ENCODE measurements at places on chromosomes 13 and 19.
A peak's percentile ranks its signal among the peaks of the same experiment; 100 is the strongest.

DNA sequence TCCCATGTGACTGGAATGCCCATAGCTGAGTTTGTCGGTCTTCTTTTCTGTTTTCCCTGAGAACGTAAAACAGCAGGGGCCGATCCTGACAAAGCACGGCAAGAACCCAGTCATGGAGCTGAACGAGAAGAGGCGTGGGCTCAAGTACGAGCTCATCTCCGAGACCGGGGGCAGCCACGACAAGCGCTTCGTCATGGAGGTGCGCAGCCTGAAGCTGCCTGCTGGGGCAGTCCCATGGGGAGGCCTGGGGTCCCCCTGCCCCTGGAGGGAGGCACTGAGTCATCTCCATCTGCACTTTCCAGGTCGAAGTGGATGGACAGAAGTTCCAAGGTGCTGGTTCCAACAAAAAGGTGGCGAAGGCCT lies 18.2 kb upstream of the QTRT1 start:
- DNase-seq = no peak

DNA sequence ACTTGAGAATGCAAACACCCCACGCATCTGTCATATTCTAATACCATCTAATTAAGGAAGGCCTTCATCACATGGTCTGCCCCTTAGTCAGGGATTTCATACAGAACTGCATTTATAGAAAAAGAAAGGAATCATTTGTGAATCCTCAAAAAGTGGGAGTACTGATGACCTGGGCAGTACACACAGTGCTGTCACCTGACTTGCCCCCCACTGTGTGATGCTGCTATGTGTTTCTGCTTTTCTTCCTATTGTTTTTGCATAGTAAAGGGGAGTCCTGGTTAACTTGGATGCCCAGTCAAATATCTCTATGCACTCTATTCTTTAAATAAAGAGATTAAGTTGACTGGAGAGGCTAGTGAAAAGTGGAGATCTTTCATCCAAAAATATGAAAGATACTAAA lies 1921.2 kb upstream of the PRR20A start:
- no peak for DNase-seq

DNA sequence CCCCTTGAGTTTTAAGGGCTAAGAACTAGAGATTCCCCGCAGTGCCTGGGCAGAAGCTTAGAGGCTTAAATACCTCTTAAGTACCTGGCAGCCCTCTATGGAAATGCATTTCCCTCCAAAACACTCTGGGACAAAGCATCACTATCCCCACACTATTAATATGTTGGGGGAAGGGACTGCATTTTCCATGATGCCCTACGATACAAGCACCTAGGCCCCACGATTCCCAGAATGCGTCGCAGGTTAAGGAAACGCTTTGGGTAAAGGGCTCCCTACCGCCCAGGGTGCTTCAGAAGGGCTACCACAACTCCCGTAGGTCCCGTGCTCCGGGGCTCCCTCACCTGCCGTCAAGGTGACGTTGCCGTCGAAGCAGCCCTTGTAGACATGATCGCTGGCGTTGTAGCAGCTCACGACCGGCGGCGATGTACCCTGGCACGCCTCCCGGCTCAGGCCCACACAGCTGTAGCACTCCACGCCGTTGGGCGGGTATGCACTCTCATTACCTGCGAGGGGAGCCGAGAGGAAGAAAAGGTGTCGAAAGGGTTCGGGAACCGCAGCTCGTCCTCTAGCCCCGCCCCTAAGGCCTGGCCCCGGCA lies 2.5 kb downstream of the LYPD3 start:
- no peak for DNase-seq

DNA sequence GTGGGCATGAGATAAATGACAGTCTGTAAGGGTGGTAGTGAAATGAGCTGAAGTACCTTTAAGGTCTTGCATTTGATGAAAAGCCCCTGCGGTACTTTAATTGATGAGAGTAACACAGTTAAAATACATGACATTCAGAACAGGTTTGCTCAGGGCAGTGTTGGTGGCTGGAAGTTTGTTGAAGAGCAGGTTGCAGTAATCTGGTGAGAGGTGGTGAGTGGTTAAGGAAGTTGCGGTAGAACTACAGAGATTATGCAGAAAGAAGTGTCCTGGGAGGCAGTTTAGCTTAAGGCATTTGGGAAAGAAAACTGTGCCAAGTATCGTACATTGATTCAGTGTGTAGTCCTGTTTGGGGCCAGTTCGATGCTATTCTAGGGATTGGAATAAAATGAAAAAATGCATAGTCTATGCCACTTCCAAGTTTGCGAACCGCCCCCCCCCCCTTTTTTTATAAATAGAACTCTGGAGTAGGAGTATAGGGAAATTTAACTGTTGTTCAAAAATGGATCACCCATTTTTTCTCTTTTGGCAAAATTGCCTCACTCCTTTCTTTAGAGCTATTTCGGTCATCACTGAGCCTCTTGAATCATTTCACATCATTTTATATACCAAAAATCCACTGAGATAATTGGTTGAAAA lies 42.7 kb downstream of the SLAIN1 start:
- DNase-seq = no peak

GRCh38 chr13:100517728-100518127 lies 70.9 kb downstream of the GGACT start:
- no peak for DNase-seq

DNA sequence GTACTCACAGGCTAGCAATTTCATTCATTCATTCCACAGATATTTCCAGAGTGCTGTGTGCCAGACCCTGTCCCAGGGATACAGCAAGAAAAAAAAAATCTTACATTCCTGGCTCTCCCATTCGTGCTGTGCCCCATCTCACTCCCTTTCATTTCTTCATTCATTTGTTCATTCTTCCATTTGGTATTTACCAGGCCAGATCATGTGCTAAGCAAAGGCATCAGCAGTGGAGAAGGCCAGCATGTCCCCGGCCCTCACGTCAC lies 2.3 kb downstream of the MAP3K10 start:
- DNase-seq = peak; percentile 52

- no peak for DNase-seq
These were observed 3.0 kb upstream of the PLIN4 start for GRCh38 chr19:4521170-4521887.

DNA sequence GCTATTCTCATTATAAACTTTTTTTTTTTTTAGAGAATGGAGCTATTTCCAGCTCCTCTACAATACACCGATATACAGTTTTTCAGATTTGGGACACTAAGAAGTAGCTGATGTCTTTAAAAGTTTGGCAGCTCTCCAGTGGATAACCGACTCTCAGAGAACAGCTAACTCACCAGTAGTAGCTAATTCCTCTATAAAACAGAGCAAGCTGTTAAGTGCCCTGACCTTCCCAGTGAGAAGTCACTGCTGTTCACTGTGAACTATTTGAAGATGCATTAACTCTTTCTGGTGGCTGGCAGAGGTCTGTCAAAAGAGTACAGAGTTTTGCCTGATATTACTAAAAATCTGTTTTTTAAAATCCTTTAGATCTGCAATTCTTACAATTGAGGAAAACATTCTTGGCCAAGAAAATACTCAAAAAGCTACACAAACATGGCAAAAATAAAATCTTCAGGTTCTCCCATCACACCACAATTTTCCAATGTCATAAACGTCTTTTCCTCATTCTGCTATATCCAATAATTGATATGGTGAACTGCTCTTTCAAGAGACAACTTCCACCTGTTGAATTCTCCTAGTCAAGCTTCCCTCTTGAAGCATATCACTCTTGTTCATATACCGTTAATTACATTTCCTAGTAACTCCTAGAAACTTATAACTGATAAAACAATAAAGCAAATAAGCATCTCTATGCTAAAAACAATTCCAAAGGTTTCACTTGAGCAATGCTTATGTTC lies 44.2 kb downstream of the TBC1D4 start:
- peak; percentile 42 for DNase-seq

DNA sequence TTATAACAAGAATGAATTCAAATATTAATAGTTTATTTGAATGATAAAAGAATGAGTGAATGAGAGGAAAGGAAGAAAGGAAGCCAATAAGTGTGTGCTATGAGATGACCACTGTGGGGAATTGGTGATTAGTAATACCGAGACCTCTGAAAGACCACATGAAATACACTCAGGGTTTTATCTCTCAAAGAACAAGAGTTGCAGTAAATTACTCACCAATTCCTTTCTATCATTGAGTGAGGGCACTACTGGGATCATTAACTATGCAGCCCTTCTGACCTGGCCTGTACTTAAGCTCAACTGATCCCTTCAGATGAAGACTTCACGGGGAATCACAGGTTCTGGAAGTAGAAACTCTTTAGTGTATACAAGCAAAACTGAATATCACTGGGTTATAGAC lies 1636.1 kb downstream of the SLITRK5 start:
- DNase-seq = no peak

- DNase-seq = no peak
These were observed 1.5 kb downstream of the ZNF765 start for GRCh38 chr19:53396525-53396868.

- peak; percentile 86 for DNase-seq
These were observed 2.5 kb downstream of the ATP5F1D start for GRCh38 chr19:1243768-1244692.

DNA sequence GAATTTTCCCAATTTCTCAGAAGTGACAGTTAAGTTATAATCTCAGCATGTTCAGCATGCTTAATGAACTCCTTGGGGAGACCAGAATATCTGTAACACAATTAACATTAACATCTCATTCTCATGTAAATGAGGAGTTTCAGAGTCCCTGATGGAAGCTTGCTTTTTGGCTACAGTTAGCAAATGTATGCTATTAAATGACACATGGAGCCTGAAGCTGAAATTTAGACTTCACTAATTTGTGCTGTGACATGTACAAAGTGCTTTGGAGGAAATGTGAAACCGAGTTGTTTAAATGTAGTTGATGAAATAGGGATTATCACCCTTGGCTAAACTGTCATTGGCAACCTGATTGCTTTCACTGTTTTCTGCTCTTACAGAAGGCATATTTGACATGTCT lies 2265.1 kb upstream of the PCDH20 start:
- no peak for DNase-seq

DNA sequence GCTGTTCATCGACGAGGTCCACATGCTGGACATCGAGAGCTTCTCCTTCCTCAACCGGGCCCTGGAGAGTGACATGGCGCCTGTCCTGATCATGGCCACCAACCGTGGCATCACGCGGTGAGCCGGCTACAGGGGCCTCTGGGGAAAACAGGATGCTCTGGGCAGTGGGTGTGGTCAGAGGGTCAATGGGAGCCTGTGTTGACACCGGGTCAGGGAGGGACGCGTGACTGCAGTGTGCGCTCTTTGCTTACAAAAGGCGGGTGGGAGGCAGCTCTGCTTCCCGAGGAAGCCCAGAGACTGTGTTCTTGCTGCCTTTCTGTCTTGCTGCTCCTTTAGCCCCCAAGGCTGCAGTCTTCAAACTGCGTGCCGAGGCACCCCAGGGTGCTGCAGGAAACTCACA lies 5.7 kb downstream of the LHB start:
- no peak for DNase-seq

DNA sequence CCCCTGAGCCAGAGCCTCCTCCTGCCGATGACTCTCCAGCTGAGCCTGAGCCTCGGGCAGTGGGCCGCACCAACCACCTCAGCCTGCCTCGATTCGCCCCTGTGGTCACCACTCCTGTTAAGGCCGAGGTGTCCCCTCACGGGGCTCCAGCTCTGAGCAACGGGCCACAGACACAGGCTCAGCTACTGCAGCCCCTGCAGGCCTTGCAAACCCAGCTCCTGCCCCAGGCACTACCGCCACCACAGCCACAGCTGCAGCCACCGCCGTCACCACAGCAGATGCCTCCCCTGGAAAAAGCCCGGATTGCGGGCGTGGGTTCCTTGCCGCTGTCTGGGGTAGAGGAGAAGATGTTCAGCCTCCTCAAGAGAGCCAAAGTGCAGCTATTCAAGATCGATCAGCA lies 3.6 kb downstream of the KMT2B start:
- no peak for DNase-seq

DNA sequence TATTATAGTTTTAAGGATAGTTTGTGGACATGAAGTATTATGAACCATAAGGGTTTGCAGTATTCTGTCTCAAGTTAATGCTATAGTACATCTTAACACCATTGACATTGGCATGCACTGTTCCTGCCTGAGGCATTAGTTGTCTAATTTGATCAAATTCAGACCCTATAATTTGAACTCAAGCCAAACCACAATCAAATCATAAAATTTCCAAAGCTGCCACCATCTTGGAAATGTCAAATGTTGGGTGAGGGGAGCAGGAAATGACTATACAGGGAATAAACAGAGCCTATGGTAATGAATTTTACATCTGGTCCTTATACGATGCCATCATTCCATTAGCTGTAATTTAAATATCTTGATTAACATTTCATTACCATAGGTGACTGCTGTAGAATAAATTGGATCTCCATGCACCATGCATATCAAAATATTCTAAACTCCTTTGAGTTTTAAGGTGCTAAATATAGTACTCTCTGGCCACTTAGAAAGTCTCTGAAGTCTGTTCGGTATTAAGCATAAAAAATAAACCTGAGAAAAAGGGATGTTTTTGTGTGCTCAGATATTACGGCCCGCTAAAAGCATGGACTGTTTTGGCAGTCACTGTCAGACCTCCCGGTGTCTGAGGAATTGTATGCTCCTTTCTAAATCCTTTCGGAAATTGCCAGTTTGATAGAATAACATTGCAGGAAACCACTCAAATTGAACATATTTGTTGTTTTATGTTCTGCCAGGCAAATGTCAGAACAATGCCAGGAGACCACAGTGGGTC lies 257.7 kb downstream of the SPRY2 start:
- peak; percentile 71 for DNase-seq

DNA sequence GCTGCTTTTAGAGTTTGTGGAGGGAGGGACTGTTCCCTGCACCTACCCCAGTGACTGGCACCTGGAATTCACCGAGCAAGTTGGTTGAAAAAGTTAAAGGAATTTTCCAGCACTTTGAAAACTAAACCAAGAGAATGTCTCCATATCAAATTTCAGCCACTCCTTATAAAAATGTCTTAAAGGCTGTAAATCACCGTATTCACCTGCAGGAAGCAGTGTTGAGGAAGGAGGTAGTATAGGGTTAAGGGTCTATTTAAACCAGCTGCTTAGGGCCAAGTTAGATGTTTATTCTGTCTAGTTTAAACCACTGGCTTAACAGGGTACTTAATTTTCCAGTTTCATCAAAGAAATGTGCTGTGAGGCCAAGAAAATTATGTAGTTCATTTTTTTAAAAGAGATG lies 3.8 kb upstream of the RAB20 start:
- DNase-seq = no peak

GRCh38 chr19:11405846-11406643 lies 13.1 kb downstream of the RGL3 start:
- no peak for DNase-seq

GRCh38 chr13:87777387-87777786 lies 106.2 kb downstream of the SLITRK5 start:
- DNase-seq = no peak

- DNase-seq = peak; percentile 80
These were observed 53.3 kb downstream of the PARP4 start for GRCh38 chr13:24459234-24459633.

Data from fibroblast of skin of scalp (primary cell).